ENCODE measurements at places on chromosomes 2 and 18.

GRCh38 chr2:86038291-86039081 lies 67.2 kb downstream of the POLR1A start:
- DNase-seq = no peak

DNA sequence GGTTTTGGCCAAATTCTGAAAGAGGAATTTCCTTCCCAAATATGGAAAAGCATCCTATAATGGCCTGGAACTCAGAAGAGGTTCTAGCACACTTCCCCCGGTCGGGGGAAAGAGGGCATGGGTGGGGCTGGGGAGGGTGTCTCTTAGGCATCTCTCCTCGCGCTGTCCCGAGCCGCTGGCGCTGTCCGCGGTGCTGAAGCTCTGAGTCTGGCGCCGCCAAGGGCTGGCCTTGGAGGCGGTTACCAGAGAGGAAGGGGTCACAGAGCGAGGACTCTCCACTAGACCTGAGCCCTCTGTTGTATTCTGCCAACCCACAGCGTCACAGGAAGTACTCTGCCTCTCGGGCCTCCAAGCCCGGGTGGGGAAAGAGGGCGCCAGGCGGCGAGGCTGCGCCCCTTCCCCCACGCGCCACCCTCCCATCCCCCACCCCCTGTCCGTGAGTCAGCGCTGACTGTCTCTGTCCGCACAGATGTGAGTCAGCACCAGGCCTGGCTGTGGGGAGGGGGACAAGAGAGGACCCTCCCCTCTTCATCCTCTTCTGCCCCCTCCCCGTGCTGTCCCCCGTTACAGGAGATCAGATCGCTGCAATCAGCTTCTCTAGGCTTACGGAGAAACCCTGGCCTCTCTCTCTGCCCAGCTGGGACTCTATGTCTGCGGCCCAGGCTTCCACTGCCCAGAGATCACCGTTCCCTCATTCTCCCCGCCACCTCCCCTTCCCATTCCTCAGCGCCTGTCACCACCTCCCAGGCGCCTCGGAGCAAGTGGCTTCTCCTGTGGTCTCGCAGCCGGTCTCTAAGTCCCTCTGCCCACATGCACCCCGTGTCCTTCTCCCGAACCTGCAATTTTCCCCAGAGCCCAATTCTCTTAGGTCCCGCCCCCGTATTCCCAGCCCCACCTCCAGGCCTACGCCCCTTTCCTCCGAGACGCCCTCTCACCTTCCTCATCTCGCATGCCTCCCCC lies 779 bp downstream of the PTPRN start:
- no peak for DNase-seq

DNA sequence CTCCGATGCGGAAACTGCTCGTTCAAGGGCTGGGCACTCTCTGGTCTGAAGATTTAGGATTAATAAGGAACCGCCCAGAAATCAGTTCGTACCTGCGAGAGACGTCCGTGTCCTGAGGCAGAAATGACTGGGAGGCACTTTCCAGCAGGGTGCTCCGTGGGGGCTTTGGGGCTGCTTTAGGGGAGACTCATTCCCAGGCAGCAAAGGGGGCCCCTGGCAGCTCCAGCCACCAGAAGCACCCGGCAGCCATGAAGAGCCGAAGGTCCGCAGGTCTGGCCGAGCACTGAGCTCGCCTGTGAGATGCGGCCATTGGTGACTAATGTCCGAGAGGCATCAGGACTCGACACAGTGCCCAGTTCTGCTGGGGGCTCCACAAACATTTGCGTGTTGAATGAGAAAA lies 20.9 kb downstream of the KCNG2 start:
- no peak for DNase-seq

DNA sequence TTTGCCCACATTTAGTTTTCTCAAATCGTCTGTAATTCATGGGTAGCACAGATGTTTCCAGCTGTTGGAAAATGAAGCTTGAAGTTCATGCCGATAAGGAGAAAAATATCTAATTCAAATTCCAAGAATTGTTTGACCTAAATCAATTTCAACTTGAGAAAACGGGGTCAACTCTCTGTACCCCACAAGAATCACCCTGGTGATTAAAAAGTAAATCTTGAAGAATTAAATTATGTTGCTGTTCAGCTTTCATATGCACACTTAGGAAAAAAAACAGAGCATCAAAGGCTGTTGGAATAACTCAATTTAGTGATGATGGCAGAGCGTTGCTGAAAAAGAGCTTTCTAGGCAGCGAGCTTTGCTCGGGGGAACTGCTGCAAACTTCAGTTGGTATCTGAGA lies 43.0 kb downstream of the SLC4A3 start:
- DNase-seq = no peak

GRCh38 chr2:10006236-10007161 lies 36.9 kb upstream of the KLF11 start:
- peak; percentile 7 for DNase-seq

DNA sequence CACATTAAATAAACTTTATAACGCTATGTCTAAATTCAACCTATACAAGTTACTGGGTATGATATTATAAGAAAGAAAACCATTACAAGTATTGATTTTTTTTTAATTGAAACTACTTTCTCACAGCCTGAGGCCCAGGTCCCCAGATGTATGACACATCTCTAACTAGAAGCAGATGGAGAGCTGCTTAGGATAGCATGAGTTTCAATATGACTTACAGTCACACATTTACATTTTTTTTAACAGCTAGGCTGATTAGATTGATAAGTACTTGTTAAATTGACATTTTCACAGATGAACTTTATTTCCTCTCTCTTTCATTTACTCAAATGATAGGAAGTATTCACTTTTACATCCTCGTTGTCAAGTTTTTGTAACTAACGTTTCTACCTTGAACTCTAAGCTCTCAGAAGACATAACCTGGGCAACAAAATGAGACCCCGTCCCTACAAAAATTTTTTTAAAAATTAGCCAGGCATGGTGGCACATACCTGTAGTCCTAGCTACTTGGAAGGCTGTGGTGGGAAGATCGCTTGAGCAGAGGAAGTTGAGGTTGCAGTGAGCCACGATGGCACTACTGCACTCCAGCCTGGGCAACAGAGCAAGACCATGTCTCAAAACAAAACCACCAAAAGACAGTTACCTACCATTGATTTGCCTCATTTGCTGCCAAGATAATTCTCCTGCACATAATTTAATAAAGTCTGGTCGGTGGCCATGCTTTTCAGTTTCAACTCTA lies 52.4 kb downstream of the STK39 start:
- DNase-seq = no peak

GRCh38 chr2:74540291-74540690 lies 10.6 kb downstream of the HTRA2 start:
- no peak for DNase-seq

- peak; percentile 65 for DNase-seq
Measured at GRCh38 chr2:204315236-204315662, 230.0 kb upstream of the PARD3B start.

Data from NCI-H1092 (cell line).